ENCODE measurements at places on chromosomes 3 and 15.

DNA sequence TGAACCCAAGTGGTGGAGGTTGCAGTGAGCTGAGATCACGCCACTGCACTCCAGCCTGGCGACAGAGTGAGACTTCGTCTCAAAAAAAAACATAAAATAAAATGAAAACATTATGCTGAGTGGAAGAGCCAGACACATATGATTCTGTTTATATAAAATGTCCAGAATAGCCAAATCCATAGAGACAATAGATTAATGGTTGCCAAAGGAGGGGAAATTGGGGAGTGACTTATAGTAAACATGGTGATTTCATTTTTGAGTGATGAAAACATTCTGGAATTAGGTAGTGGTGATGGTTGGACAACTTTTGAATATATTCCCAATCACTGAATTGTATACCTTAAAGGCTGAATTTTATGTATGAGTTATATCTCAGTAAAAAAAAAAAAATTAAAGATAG, 172.0 kb upstream of the BFSP2 start:
- no peak for DNase-seq

GRCh38 chr3:23665741-23666140, 140.0 kb upstream of the UBE2E1 start:
- no peak for DNase-seq

DNA sequence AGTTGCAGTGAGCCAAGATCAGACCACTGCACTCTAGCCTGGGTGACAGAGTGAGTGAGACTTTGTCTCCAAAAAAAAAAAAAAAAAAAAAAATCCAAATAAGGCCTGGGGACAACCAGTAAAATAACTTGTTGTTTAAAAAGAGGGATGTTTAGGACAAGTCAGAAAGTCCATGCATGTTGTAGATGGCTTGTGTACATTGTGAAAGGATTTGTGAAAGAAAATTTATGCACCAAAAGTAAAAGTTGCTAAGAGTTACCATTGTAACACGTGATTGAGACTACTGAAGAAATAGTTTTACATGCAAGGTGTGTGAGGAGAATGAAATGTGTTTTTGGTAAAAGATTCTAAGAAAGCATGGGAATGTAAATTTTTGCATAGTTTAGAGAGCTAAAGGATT, 35.7 kb upstream of the SEC61A1 start:
- DNase-seq: no peak

GRCh38 chr15:63388511-63388910, 6.9 kb upstream of the CA12 start:
- DNase-seq: no peak

GRCh38 chr3:39284457-39284881, 4.6 kb upstream of the CX3CR1 start:
- no peak for DNase-seq

- no peak for DNase-seq
These were observed 195.6 kb downstream of the UBE3A start for GRCh38 chr15:25242957-25243799.

Measured in stimulated activated CD4-positive, alpha-beta T cell treated with anti-CD3 and anti-CD28 coated beads, TNF-alpha, amount 100 ng/mL, for 1 hour (primary cell).